Lung microvascular endothelial cell (primary cell): ENCODE measurements at places on chromosomes 2 and 18. TPM values are rescaled to one million over a fixed set of nuclear protein-coding genes. Genes with fewer than 3 reads are reported as not detected.

The CXCR1 gene
- not detected in 2 replicates for total RNA-seq

The HMSD gene
- total RNA-seq, result not detected in 2 replicates

The KLHL41 gene
- under 0.01 and 0.20 TPM in 2 replicates for total RNA-seq

The SOCS6 gene
- 14.2 and 23.8 TPM in 2 replicates for total RNA-seq

The ANKRD30BL gene
- not detected in 2 replicates for total RNA-seq

The TEKT4 gene
- not detected in 2 replicates for total RNA-seq

The CTIF gene
- 12.4 and 18.1 TPM in 2 replicates for total RNA-seq

The CACNB4 gene
- total RNA-seq, result under 0.01 and 0.22 TPM in 2 replicates

The MOGAT1 gene
- total RNA-seq, result not detected in 2 replicates

The COL4A3 gene
- total RNA-seq, result not detected in 2 replicates

The PLGLB2 gene
- total RNA-seq, result 0.87 and 1.2 TPM in 2 replicates

The MC4R gene
- not detected in 2 replicates for total RNA-seq

The FLACC1 gene
- 0.22 and 0.60 TPM in 2 replicates for total RNA-seq

The SERPINB3 gene
- total RNA-seq, result not detected in 2 replicates

The RAPGEF4 gene
- total RNA-seq, result 13.9 and 17.3 TPM in 2 replicates

The CHRND gene
- not detected in 2 replicates for total RNA-seq

The GKN2 gene
- not detected in 2 replicates for total RNA-seq

The GTF2A1L gene
- total RNA-seq, result under 0.01 TPM in 2 replicates

The PRSS56 gene
- not detected in 2 replicates for total RNA-seq

The MCM6 gene
- total RNA-seq, result 7.5 and 11.1 TPM in 2 replicates

The CRYGC gene
- total RNA-seq, result not detected in 2 replicates

The PLGLB1 gene
- total RNA-seq, result 0.22 and 1.4 TPM in 2 replicates

The DES gene
- 0.20 TPM in 1 of 2 replicates, not detected in the other for total RNA-seq

The DAPL1 gene
- total RNA-seq, result not detected in 2 replicates

The CENPA gene
- 2.8 and 7.8 TPM in 2 replicates for total RNA-seq

The CYP27C1 gene
- not detected in 2 replicates for total RNA-seq

The EFR3B gene
- 0.65 and 1.4 TPM in 2 replicates for total RNA-seq

The TSPYL6 gene
- not detected in 2 replicates for total RNA-seq

The EMILIN1 gene
- total RNA-seq, result 23.3 and 42.3 TPM in 2 replicates

The FBXO36 gene
- 0.60 and 0.87 TPM in 2 replicates for total RNA-seq

The CRYGD gene
- total RNA-seq, result not detected in 2 replicates
